ENCODE measurements at places on chromosomes 12 and 14.

DNA sequence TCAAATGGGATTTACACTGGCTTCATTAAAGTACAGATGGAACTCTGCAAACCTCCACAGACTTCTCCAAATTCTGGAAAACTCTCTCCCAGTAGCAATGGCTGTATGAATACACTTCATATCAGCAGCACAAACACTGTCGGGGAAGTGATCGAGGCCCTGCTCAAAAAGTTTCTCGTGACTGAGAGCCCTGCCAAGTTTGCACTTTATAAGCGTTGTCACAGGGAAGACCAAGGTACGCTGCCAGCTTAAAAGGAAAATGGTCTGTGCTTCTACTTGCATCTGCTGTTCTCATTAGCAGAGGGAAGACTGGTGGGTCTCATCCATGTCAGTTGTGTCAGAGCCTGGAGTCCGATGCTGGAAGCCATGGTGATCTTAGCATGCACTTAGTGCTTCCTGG lies 71.0 kb downstream of the GNS start:
- DNase-seq: no peak

DNA sequence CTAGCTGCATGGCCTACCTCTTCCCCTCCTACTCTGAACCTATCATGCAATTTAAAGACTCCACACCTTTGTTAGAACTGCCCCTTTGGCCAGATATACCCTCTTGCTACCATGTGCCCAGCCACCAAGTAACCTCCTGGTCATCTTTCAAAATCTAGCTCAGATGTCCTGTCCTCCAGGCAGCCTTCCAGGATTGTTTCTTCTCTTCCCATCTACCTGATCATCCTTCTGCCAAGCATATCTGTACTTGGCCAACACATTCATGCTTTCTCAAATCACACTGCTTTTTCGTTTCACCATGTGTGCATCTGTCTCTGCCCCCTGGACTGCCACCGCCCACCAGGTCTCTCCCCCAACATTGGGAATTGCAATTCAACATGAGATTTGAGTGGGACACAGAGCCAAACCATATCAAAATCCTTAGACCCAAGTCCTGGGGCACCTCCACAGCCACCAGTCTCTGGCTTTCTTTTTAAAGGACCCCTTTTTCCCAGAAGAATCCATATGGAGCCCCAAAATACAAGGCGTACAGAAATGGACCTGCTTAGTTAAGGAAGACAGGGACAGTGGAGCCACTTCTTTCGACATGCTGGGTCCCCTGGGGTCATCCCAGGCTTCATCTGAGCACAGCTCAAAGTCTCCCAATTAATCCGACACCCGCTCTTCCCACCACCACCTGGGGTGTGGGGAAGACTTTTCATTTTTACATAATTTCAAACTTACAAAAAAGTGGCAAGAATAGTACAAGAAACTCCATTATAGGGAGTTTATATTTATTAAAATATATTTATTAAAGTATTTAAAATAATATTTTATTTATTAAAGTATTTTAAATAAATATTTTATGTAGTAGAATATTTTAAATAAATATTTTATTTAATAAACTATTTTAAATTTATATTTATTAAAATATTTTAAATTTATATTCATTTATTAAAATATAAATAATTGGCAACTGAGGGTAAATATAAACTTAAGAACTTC lies 7.9 kb upstream of the CMKLR1 start:
- no peak for DNase-seq

GRCh38 chr12:54601841-54602240 lies 13.4 kb upstream of the PPP1R1A start:
- DNase-seq: no peak

DNA sequence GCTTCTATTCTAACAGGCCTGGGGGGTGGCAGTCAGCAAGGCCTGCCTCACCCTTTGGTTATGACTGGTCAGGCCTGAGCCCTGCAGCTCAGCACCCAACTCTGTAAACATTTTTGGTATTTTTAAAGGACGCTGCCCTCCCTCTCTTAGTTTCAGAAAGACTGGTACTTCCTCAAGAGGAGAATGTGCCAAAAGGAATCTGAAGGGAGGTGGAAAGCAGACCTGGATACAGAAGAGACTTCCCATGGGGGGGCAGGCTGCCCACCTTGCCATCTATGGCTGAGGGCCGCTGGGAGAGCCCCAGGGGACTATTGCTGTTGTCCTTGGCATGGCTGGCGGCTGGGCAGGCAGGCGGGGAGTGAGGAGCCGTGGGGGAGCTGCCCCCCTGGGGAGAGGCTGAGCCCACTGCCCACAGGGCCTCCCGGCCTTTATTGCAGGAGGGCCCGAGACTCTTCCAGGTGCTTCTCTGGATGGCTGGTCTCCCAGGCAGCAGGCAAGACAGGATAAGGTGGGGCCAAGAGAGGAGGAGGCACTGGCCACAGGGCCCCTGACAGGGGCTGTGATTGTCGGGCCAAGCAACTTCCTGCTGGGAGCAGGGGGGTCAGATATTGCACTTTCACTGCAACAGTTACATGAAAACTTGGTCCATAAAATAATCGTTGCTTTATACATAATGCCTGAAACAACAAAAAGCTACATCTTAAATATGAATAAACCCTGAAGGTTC lies 3.5 kb downstream of the ARL6IP4 start:
- no peak for DNase-seq

GRCh38 chr14:91484744-91485143 lies 25.4 kb downstream of the PPP4R3A start:
- DNase-seq: no peak

Measured in NCI-H2029 (cell line).